ENCODE measurements at places on chromosomes 5 and 9.

DNA sequence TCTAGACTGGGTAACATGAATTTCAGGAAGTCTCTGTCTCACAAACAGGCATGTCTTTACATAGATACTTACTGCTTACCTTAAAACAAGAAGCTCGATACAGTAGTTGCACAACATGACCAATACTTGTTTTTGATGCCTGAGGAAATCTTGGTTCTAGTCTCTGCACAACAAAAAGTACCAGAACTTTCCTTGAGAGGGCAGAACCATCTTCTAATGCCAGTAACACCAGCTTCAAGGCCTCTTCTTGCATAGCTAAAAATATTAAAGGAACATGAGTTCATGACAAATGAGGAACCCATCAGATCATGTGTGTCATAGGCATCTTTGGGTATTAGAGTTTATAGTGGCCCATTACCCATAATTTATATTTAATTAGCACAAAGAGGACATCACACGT, 22.0 kb downstream of the RC3H2 start:
- no peaks in the 10 kb centered on the region for H3K27me3 ChIP-seq
- no peak for DNase-seq
- H3K27ac ChIP-seq = no peak overlapping the region

DNA sequence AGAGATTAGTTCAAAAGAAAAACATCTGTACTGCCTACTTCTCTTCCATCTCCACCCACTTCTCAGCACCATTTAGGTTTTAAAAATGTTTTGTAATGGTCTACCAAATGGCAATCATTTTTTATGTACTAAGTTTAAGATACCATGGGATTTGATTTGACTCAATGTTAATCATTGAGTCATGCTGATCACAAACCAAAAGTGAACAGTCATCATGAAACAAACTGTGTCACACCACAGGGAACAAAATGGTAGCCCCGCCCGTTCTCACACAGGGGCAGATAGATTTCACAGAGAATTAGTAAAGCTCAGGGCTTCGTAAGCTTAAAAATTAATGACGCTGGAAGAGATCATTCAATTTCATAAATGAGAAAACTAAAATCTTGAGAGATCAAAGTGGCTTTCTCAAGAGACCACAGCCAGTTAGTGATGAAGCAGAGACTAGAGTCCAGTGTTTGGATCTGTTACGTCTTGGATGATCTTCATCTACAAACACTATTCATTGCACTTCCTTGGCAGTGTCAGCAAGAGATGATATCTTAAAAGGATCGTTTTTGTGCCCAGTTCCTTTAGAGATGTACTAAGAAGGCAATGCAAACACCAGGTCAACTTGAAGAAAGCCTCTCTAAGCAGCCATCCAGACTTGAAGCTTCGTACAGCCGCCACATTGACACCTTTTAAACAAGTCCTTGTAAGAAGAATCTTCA, 33.9 kb upstream of the TRIO start:
- no peak overlapping the region for H3K4me3 ChIP-seq
- H3K27me3 ChIP-seq = no peaks in the 10 kb centered on the region
- no peak overlapping the region for H3K27ac ChIP-seq
- H3K36me3 ChIP-seq = no peaks in the 10 kb centered on the region
- no peaks in the 10 kb centered on the region for H3K4me1 ChIP-seq
- DNase-seq = no peak

DNA sequence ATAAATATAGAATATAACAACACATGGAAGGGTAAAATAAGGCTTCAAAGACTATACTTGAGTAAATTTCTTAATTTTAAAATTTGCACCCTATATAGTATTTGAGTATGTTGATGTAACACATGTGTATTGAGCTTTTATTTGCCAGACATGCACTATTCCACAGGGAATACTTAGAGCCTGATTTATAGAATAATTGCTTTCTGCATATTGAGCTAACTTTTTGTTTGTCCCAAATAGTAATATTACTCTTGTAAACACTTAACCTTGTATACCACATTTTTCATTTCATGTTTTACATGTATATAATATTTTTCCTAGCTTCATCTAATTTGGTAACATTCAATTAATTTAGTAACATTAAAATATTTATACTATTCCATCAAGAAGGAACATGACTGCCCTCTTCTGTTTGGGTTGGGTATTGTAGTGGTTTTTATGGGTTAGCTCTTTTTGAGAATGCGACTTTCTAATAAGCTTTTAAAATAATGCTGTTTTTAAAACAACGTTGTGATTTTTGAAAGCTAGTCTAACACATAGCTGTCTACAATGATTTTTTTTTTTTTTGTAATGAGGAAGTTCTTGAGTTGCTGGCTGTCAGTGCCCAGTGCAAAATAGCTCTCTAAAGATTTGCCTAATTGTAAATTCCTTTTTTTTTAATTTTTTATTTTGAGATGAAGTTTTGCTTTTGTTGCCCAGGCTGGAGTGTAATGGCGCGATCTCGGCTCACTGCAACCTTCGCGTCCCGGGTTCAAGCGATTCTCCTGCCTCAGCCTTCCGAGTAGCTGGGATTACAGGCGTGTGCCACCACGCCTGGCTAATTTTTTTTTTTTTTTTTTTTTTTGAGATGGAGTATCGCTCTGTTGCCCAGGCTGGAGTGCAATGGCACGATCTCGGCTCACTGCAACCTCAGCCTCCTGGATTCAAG, 4.8 kb downstream of the SUB1 start:
- peak; percentile 46 for DNase-seq
- H3K4me1 ChIP-seq = peaks cover 7% of the 10 kb centered on the region
- peaks cover 26% of the 10 kb centered on the region for H3K36me3 ChIP-seq
- no peaks in the 10 kb centered on the region for H3K27me3 ChIP-seq
- H3K4me3 ChIP-seq = no peak overlapping the region
- H3K27ac ChIP-seq = no peak overlapping the region

GRCh38 chr9:33818167-33818846, 1.3 kb downstream of the UBE2R2 start:
- H3K27me3 ChIP-seq = no peaks in the 10 kb centered on the region
- DNase-seq = no peak
- no peaks in the 10 kb centered on the region for H3K36me3 ChIP-seq
- H3K4me3 ChIP-seq = peak overlapping the region; percentile 98
- H3K27ac ChIP-seq = peak overlapping the region; percentile 99

DNA sequence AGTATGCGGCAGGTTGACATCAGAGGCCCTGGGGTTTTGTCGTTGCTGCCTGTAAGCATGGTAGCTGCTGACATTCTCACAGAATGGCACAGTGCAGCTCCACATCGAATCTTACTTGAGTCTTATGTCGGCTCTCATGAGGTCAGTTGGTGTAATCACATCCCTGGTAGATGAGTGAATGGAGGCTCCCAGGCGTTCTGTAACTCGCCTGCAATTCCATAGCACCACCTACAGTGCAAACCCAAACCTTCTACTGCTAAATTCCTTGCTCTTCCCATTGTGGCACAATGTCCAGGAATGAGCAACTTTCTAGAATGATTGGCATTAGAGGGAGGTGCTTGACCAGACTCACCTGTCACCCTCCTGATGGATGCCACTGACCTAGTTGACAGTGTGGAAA, 578.4 kb downstream of the CCDC171 start:
- H3K4me1 ChIP-seq = no peaks in the 10 kb centered on the region
- no peaks in the 10 kb centered on the region for H3K36me3 ChIP-seq
- DNase-seq = peak; percentile 60
- H3K4me3 ChIP-seq = no peak overlapping the region
- H3K27ac ChIP-seq = no peak overlapping the region

GRCh38 chr9:128098297-128099230, 29.0 kb downstream of the PTGES2 start:
- peaks cover 35% of the 10 kb centered on the region for H3K4me1 ChIP-seq
- peak overlapping the region; percentile 46 for H3K4me3 ChIP-seq
- peak overlapping the region; percentile 72 for H3K27ac ChIP-seq
- peak; percentile 97 for DNase-seq
- no peaks in the 10 kb centered on the region for H3K36me3 ChIP-seq
- no peaks in the 10 kb centered on the region for H3K27me3 ChIP-seq

- no peaks in the 10 kb centered on the region for H3K4me1 ChIP-seq
- H3K27ac ChIP-seq = no peak overlapping the region
- H3K4me3 ChIP-seq = peak overlapping the region; percentile 93
- H3K27me3 ChIP-seq = peaks cover 21% of the 10 kb centered on the region
Measured at GRCh38 chr9:129109537-129109903, 1.1 kb downstream of the CRAT start.

- no peaks in the 10 kb centered on the region for H3K36me3 ChIP-seq
- no peak for DNase-seq
- no peak overlapping the region for H3K27ac ChIP-seq
- no peak overlapping the region for H3K4me3 ChIP-seq
- no peaks in the 10 kb centered on the region for H3K27me3 ChIP-seq
Measured at GRCh38 chr5:122173474-122174415, 44.4 kb downstream of the ZNF474 start.

DNA sequence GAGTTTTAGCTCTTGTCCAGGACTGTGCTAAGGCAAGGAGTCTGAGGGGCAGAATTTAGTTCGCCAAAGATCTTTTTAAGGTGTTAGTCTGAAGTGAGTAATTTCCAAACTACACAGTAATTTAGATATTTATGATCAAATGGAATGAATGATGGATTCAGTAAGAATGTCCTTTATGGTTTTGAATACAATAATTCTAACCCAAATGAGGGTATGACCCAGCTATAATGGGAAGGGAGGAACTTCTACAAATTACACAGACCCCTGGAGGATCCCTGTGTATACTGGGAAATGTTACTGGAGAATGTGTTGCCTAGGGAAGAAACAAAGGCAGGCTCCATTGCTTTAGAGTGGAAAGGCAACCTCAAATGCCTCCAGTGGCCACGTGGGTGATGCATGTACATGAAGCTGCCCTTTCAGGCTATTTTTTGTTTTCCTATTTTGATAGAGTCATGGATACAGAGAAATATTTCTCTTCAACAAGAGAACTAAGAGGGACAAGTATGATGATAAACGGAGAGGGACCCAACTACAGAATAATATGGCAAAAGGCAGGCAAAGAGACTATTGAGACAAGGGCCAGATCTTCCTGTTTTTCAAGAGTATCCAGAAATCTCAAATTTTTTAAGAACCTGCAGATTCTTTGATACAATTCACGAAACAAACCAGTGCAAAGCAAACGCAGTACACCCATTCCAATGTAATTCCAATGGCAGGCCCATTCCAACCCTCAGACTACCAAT, 25.4 kb downstream of the SLC1A3 start:
- H3K27ac ChIP-seq = no peak overlapping the region
- no peaks in the 10 kb centered on the region for H3K27me3 ChIP-seq
- peaks cover 10% of the 10 kb centered on the region for H3K4me1 ChIP-seq
- H3K4me3 ChIP-seq = no peak overlapping the region
- H3K36me3 ChIP-seq = no peaks in the 10 kb centered on the region

DNA sequence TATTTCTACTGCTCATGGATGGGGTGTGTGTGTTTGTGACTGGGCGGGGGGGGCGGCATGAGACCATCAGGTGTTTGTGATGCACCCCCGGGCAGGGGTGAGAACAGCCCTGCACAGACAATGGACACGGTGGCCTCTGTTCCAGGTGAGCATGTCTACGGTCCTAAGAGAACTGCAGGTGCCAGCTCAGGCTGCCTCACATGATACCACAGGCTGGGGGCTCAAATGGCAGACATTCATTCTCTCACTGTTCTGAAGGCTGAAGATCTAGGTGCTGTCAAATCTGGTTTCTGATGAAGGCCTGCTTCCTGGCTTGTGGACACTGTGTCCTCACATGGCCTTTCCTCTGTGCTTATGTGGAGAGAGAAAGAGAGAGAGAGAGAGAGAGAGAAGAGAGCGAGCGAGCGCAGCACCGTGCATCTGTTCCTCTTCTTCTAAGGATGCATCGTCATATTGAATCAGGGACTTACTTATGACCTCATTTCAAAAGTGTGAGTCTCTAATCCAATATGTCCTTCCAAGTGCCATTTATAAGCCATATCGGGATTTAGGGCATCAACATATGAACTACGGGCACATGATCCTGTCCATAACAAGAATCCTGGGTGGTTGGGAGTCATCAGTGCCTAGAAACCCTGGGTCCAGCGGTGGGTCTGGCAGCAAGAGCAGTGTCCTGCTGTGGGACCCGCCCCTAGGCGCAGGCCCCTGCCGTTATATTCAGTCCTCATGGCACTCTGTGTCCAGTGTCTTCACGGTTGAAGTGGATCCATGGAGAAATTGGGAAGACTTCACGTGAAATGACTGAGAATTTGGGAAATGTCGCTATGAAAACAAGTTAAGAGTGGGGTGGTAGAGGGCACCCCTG, 42.5 kb downstream of the NXNL2 start:
- DNase-seq = no peak
- H3K4me1 ChIP-seq = no peaks in the 10 kb centered on the region
- no peak overlapping the region for H3K4me3 ChIP-seq
- peaks cover 11% of the 10 kb centered on the region for H3K27me3 ChIP-seq

DNA sequence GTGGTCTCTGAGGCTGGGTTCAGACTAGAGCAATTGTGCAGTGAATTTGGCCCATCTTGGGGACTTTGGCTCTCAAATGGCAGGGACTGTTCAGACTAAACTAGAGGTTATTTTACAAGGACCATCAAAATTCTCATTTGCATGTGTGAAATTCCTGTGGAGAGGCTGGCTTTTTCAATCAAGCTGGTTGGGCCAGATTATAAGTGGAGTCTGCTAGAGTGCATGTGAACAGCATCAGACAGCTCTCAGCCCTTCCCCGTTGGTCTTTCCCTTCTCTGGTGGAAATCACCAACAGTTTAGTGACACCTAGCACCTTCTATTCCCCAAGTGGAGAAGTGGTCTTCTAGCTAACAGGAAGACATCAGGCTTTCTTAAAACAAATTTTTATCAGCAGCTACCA, 301.3 kb downstream of the CWC27 start:
- no peaks in the 10 kb centered on the region for H3K36me3 ChIP-seq
- H3K4me1 ChIP-seq = peaks cover 23% of the 10 kb centered on the region
- no peak for DNase-seq
- H3K4me3 ChIP-seq = no peak overlapping the region
- H3K27ac ChIP-seq = no peak overlapping the region
- H3K27me3 ChIP-seq = no peaks in the 10 kb centered on the region
